Activated naive CD8-positive, alpha-beta T cell treated with anti-CD3 and anti-CD28 coated beads, Interleukin-2, amount 10 ng/mL, durations not matched to agents 7 days and 5 days (primary cell): ENCODE measurements at places on chromosomes 3 and 15. TPM values are rescaled to one million over a fixed set of nuclear protein-coding genes. Genes with fewer than 3 reads are reported as not detected.

The MYL3 gene
- not detected for total RNA-seq

The MORC1 gene
- total RNA-seq, result not detected

The TMCO5A gene
- total RNA-seq, result not detected

The TBC1D2B gene
- total RNA-seq, result 125 TPM

The TOMM70 gene
- total RNA-seq, result 36.6 TPM

The SLC49A4 gene
- 3.4 TPM for total RNA-seq

The TM6SF1 gene
- total RNA-seq, result 16.3 TPM

The PLSCR5 gene
- total RNA-seq, result not detected

DNA sequence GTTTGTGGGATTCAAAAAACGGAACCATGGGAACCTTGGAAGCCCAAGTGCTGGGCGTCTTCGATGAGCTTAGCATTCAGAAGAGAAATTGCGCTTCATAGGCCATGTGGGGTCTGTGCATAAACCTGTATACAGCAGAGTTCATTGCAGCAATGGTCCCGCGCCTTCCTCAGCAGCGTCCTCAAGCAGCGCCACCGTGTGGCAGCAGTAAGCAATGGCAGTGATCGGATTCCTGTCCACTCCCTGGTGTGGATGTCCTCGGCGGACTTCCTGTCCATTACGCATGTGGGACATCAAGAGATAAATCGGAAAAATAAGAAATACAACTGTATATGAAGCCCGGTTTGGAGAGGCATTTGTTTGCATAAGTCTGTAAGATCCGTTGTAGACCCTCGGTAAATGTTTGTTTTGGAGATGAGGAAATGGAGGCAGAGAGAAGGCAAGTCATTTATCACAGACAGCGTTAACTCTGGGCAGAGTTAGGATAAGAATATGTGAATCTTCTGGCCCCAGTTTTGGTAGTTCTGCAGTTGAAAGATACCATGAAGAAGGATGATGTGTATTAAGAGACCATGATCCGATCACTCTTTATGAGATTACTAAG, 57.7 kb downstream of the CNTN4 start:
- DNase-seq, result peak; percentile 33

DNA sequence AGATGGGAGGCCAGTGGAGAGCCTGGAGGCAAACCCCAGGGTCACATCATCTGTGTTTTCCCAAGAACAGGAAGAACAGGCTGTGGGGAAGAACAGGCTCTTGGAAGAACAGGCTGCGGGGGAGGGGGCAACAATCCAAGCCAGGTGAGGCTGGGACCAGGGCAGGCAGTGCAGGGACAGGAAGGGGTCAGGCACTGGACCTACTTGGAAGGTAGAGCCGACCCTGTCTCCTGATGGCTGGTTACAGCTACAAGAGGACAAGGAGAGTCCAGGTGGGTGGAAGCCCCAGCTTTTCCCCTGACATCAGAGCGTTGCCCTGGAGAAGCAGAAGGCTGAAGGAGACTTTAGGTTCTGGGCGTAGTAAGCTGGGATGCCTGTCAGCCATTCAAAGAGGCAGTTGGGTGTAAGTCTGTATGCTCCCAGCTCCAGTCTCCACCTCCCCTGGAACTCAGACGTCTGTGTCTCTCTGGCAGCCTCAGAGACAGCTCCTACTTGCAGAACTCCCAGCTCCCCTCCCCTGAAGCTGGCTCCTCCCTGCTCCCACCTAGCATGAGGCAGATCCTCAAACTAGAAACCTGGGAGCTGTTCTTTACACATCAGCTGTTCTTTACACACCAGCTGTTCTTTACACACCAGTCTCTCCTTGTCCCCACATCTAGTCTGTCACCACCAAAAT, 130.9 kb downstream of the DNAJB8 start:
- peak; percentile 10 for DNase-seq

GRCh38 chr3:32510075-32510724, 7.5 kb upstream of the CMTM6 start:
- peak; percentile 38 for DNase-seq

DNA sequence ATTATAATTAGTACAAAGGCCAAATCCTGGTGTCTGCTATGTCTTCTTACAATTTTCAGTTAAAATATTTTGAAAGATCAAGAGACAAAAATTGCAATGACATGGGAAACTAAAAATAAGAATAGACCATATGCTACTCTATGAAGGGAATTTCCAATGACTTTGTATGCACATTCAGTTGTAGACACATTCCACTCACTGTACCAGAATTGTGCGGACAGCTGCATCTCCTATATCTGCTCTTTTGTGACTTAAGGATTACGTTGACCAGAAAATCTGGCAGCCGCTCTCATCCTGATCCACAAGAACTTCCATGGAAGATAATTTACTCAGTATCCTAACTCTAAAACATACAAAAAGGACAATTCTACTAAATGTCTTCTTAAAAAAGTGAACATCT, 493.9 kb upstream of the KCNMB2 start:
- DNase-seq, result no peak

- DNase-seq, result peak; percentile 38
Observed at GRCh38 chr3:44114142-44114541, 127.5 kb upstream of the TOPAZ1 start.

DNA sequence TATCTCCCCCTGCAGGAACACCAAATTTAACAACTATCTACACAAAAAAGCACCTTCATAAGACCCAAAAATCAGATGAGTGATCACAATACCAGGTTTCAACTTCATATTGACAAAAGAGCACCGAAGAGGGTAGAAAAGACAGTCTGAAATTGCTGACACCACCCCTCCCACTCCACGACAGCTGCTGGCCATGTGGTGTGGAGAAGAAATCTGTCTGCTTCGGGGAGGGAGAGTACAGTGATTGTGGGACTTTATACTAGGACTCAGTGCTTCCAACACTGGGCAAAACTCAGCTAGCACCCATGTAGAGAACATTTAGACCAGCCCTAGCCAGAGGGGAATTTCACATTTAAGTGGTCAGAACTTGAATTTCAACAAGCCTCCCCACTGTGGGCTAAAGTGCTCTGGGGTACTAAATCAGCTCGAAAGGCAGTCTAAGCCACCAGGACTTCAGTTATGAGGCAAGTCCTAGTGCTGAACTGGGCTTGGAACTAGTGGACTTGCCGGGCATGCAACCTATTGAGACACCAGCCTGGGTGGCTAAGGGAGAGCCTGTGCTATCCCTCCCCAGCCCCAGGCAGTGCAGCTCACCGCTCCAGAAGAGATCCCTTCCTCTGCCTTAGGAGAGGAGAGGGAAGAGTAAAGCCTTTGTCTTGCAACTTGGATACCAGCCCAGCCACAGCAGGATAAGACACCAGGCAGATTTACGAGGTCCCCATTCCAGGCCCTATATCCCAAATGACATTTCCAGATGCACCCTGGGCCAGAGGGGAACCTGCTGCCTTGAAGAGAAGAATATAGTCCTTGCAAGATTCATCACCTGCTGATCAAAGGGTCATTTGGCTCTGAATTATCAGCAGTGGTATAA, 44.6 kb upstream of the POU1F1 start:
- DNase-seq, result no peak

DNA sequence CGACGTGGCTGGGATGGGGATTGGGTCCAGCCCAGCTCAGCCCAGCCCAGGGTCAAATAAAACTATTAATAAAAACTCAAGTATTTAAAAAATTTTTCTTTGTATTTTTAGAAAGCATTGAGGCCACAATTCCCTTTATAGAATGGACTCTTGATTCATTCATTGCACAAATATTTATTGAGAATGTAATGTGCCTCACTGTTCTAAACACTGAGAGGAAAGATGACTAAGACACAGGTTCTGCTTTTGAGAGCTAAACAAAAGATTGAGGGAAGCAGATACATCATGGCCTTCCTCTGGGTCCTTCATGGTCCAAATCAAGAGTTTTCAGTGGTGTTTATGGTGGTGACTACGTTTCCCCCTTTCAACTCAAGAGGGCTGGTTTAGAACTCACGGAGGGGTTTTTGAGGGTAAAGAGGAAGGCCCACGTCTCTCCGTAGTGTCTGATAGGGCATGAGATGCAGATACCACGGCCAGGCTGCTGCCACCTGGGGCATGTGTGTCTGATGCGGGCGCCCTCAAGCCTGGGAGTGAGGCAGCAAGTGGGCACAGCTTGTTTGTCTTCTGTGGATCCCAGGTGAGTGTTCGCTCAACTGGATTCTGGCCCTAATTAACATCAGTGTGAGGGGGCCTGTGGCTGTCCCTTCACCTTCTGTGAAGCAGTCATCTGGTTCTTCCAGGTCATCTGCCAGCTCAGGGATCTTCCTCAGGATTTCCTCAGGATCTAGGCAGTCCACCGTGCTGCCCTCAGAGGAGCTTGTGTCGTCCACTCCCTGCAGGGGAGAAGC, 73.5 kb upstream of the SCN5A start:
- DNase-seq, result no peak

- no peak for DNase-seq
Observed at GRCh38 chr3:105960381-105960780, 91.6 kb upstream of the CBLB start.

GRCh38 chr15:70281261-70281810, 183.6 kb upstream of the TLE3 start:
- no peak for DNase-seq

- no peak for DNase-seq
Observed at GRCh38 chr3:183491109-183491922, 62.9 kb upstream of the MCF2L2 start.

DNA sequence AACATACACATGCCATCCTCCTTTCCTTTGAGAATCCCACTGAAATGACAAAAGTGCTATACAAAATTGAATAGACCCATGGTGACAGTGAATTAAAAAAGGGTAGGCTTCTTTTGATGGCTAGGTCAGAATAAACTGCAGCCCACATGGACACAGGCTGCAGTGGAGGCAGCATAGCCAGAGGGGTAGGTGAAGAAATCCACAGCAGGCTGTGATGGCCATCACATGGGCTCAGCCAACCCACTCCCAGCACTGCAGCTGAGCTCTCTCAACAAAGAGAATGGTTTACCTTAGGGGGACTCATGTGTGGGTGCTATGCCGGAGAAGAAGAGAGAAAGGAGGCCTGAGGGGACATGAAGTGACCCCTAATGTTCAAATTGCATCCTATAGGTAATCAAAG, 331.1 kb downstream of the CHST2 start:
- no peak for DNase-seq

DNA sequence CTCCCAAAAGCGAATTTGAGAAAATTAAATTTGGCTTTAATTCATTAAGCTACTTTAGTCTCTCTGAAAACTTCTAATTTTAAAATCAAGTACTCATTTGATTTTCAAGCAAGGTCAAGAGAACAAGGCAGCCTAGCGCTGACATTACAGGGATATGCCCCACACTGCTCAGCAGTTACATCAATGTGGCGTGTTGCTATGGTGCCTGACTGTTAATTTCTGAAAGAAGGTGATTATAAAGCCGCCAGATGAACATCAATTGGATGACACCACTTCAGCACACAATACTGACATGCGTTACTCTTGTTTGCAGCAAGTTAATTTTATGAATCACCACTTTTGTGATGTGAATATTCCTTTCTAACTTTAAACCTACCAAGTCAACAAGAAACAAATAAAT, 284.4 kb downstream of the FOXP1 start:
- no peak for DNase-seq

DNA sequence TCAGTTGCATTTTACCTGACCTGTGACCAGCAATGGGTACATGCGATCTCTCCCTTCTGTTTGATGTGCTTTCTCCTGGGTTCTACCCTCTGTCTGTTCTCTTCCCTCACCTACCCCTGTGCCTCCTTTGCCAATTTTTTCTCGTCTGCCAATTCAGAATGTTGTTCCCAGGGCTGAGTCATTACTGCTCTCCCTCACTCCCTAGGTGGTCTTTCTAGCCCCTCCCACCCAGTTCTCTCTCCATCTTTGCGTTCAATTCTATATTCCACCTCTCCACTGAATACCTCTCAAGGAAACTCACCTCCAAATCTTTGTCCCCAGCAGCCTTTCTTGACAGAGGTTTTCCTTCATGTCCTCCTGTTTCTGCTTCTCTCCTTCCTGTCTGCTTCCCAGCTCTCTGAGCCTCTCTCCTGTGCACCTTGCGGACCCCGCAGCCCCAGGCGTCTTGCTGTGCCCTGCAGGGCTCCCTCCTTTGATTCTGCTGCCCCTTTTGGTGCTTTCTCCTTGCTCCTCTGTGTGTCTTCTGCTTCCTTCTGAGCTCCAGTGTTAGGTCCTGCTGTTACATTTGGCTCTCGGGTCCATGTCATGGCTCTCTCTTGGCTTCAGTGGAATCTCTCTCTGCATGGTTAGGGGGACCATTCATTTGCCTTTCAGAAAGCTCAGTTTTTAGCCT, 398.2 kb upstream of the TPM1 start:
- DNase-seq, result no peak

GRCh38 chr3:189841473-189842205, 210.4 kb downstream of the TP63 start:
- no peak for DNase-seq

DNA sequence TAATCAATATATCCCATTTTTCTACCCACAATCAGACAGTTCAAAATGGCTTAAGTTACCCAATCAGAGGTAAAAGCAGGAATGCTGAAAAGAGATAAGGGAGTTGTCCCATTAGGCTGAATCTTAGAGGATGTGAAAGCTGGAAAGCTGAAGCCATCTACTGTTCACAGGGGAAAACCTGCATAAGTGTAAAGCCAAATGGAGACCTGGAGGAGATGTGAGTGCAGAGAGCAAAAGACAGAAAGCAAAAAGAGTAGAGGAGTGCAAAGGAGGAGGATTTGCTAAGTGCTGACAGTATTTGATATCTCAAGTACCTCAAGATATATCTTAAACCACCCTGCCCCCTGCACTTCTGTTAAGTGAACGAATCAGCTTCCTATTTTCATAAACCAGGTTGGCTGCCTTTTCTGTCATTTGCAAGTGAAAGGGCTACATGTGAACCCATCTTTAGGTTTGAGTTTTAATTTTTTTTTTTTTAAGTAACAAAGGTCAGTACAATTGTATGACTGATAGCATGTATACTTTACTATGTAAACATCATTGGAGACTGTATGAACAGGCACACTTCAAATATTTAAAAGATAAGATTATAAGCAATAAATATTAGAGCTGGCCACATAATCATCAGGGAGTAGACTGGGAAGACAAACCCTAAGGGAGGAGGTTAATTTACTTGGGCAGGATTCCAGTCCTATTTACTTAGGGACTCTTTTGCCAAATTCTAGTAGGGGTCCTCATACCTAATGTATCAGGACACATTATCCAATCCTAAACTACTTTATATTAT, 22.8 kb upstream of the P2RY1 start:
- no peak for DNase-seq

- no peak for DNase-seq
Observed at GRCh38 chr3:113685956-113686721, 10.3 kb downstream of the USF3 start.

DNA sequence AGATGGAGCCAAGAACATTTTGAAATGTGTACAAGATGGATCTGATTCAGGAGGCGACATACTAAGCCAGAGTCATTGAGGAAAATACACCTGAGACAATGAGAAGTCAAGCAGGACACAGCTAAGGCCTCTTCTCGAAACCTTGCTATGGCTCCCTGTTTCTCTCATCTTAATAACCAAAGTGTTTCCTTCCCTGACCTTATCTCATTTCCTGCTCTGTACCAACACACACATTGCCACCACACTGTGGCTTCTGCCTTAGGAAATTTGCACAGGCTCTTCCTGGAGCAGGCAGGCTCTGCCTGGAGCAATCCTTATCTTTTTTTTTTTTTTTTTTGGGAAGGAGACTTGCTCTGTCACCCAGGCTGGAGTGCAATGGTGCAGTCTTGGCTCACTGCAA, 36.6 kb downstream of the OXSM start:
- DNase-seq, result no peak

- DNase-seq, result no peak
Observed at GRCh38 chr15:36332301-36332700, 247.1 kb upstream of the CDIN1 start.

GRCh38 chr3:196009456-196009855, 72.4 kb downstream of the TFRC start:
- no peak for DNase-seq

GRCh38 chr3:113249111-113249510, 37.8 kb downstream of the BOC start:
- no peak for DNase-seq
